Fibroblast of mammary gland (primary cell): ENCODE measurements at places on chromosomes 5 and 9.

GRCh38 chr5:9394221-9394620 lies 151.7 kb downstream of the SEMA5A start:
- DNase-seq, result no peak

DNA sequence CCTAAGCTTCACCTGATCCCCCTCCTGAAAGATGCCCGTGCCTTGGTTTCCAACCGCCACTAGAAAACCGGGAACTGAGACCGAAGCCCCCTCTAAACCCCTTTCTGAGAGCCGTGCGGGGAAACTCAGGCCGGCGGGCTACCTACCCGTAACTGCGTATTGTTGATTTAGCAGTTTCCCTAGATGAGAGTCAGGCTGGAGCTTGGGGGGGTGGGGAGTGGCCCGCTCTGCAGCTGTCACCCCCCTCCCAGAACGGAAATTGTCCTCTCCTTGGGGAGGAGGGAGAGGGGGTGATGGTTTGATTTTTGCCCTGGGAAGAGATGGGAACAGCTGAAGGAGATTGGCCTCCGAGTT lies 2.5 kb downstream of the CXXC5 start:
- no peak for DNase-seq

GRCh38 chr9:128081056-128081455 lies 13.0 kb downstream of the SLC25A25 start:
- peak; percentile 97 for DNase-seq

DNA sequence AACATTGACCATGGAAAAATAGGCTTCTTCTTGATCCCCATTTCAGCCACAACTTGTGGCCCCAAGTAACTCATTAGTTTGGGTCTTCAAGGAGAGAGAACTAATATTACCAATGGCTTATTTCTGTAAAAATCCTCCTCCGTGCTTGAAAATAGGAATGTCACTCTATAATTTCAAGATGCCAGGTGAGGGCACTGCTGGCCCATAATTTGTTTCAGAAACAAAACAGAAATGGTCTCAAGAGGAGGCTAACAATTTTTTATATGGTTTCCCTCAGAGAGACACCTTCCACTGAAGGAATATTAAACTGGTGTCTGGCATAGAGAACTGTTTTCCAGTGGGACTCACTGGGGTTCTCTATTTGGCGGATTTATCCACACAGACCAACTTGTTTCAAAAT lies 437.0 kb upstream of the TRPC7 start:
- DNase-seq, result peak; percentile 54

- no peak for DNase-seq
Observed at GRCh38 chr5:143259254-143259605, 144.3 kb downstream of the NR3C1 start.

DNA sequence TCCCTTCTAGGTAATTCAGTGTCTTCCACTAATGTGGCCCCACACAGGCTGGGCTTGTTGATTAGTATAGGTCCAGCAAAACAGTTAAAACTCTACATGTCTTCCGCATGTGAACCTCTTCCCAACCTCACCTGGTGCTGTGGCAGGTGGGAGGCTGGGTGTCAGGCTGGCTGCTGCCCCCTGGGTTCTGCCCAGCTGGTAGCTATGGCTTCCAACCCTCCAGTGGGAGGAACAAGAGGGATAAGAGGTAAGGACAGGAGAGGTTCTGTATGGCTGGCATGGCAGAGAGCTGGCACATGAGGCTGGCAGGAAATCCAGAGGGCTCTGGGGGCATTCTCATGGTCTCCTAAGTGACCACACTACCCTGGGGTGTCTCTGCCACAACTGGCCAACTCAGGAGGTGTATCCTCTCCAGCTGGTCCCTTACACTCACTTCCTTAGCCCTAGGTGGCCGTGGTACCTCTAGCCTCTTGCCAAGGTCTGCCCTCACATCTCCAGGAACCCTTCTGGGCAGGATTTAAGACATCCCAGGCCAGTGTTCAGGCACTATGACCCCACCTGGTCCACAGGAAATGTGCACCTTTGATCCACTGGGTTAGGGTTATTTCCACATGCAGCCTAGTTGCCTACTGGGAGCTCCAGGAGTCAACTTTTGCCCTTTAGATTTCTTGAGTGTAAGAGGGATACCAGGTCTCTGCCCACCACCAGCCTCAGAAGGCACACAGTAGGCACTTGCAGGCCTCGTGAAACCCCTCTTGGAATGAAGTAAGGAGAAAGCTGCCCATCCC lies 41.7 kb downstream of the AHRR start:
- no peak for DNase-seq

GRCh38 chr9:136881691-136882108 lies 4.6 kb upstream of the TRAF2 start:
- DNase-seq, result no peak

- no peak for DNase-seq
Observed at GRCh38 chr5:174337276-174338184, 292.0 kb downstream of the NSG2 start.

GRCh38 chr5:40291338-40291737 lies 388.4 kb upstream of the PTGER4 start:
- peak; percentile 45 for DNase-seq

DNA sequence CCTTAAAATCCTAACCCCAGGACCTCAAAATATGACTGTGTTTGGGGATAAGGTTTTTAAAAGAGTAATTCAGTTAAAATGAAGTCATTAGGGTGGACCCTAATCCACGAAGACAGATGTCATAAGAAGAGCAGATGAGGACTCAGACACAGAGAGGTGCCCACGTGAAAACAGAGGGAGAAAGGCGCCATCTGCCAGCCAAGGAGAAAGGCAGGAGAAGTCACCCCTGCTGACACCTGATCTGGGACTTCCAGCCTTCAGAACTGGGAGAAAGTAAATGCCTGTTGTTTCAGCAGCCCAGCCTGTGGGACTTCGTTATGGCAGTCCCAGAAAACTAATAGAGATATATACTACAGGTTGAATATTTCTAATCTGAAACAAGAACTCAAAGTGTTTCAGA lies 67.4 kb downstream of the ROR2 start:
- DNase-seq, result no peak

GRCh38 chr9:77605449-77606220 lies 42.5 kb downstream of the GNA14 start:
- DNase-seq, result no peak

DNA sequence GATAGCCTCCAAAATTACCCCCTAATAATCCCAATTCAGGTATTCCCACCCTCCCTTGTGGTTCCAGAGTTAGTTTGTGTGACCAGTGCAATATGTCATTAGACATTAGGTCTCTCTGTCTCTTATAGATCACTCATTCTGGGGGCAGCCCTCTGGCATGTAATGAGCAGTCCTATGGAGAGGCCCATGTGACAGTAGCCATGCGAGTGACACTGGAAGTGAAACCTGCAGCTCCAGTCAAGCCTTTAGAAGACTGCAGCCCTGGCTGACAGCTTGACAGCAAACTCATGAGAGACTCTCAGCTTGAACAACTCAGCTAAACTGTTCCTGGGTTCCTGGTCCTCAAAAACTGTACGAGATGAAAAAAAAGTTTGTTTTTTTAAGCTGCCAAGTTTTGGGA lies 54.0 kb upstream of the HSPB3 start:
- no peak for DNase-seq

- no peak for DNase-seq
Observed at GRCh38 chr5:53884844-53885243, 324.4 kb downstream of the NDUFS4 start.

DNA sequence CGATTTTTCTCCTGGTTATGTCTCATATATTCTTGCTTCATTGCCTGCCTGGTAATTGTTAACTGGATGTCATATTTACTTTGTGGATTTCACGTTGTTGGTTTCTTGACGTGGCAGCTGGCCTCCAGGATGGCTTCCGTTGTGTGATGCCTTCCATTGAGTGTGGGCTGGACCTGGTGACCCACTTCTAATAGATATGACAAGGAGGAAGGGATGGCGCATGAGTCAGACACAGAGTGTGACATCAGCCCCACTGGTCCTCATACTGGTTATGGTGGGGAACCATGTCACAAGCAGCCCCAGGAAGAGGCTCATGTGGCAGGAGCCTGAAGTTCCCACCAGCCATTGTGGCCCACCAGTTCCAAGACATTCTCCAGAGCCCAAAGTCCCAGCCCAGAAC lies 6.4 kb upstream of the PAEP start:
- DNase-seq, result no peak

GRCh38 chr5:98772415-98773213 lies 849 bp upstream of the RGMB start:
- no peak for DNase-seq

DNA sequence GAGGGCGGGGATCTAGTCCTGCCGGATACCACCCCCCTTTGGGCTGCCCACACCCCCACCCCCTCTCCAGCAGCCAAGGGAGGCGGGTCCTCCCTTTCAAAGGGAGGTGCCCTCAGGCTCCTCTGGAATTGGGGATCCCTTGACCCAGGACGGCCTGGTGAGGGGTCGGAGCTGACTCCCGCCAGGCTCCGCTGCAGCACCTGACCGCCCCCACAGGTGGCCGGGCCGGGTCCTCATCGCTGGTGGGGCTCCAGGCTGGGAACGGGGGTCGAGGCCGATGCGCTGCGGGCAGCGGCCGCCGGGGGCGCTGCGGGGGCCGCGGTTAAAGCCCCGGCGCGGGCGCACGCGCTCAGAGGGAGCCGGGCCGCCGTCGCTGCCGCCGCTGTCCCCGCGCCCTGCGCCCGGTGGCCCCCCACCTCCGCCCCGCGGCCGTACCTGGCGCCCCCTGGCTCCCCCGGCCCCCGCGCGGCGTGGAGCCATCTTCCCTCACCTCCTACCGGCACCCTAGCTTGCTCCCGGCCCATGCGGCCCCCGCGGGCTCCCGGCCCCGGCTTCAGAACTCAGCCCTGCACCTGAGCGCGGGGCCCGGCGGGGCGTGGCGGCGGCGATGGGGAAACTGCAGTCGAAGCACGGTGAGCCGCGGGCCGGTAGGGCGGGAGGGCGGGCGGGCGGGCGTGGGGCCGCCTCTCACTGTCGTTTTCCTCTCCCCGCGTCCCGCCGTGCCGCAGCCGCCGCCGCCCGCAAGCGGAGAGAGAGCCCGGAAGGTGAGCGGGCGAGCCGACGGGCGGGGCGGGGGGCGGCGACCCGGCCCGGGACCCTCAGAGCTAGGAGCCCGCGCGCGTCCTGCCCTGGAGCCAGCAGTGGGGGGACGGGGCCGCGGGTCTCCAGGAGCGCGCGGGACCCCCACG lies at the start of gene NKD2:
TSS of gene NKD2 (plus strand) at position 352 of the 908 bp plus-strand sequence. CDS start at position 608, 256 bp downstream.
- DNase-seq, result no peak

GRCh38 chr9:4964540-4964939 lies 20.5 kb upstream of the JAK2 start:
- DNase-seq, result peak; percentile 17

DNA sequence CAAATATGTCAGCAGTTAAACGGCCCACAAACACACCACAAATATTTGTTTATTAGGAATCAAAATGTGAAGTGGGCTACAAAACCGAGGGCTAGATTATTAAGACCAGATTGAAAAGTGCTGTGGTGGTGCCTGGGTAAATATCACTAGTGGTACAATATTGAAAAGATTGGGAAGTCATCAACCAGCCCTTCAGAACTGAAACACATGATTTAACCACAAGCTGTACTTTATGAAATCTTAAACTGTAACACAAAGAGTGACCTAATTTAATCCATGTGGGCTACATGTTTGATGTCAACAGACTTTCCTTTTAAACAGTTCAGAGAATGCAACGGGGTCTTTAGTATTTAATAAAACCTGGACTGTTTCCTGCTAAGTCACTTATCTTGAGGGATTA lies 182.3 kb downstream of the SPATA31D1 start:
- DNase-seq, result peak; percentile 66

DNA sequence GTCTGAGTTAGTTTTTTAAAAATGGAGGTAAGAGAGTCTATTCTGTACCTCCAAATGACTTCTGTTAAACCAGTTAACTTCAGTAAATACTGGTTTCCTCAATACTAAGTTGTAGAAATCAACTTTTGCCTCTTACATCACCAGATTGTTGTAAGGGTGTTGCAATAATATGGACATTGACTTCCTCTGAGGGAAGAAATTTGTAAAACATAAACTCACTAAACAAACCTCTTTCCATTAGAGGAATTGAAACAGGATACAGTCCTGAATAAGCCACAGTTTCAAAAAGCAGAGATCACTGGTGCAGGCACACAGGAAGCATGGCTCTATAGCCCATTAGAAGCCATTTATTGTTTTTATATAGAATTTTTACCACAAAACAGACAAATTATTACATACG lies 32.7 kb upstream of the SLCO6A1 start:
- peak; percentile 38 for DNase-seq

- no peak for DNase-seq
Observed at GRCh38 chr9:16063241-16063591, 510.4 kb downstream of the CCDC171 start.

DNA sequence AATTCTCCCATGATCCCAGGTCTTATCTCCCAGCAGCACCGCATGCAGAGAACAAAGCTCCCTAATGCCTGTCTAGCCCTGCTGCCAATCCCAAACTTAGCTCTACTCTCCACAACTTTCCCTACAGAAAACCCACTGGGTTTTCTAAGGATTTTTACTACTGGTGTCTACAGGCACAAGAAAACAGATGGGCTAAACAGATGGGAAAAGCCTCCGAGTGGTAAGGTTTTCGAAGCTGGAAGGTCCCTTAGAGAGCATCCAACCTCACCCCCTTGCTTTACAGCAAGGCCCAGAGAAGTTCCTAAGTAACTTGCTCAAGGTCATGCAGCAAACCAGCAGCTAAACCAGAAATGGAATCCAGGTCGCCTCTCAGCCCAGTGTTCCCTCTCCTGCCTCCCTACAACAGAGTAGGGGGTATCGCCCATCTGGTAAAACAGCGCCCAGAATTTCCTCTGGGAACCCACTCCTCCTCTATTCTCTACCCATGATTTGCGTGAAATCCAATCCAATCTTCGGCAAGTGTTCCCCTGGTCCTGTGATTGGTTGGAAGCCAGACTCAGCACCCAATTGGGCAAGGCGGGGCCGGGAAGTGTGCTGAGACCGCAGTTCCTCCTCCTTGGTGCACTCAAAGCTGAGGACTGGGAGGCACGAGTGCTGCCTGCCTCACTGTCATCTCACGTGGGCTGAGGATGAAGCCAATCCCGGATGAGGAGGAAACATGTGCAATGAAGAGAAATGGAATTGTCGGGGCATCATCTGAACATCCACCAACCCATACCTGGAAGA lies 20.8 kb downstream of the CPLX2 start:
- no peak for DNase-seq

DNA sequence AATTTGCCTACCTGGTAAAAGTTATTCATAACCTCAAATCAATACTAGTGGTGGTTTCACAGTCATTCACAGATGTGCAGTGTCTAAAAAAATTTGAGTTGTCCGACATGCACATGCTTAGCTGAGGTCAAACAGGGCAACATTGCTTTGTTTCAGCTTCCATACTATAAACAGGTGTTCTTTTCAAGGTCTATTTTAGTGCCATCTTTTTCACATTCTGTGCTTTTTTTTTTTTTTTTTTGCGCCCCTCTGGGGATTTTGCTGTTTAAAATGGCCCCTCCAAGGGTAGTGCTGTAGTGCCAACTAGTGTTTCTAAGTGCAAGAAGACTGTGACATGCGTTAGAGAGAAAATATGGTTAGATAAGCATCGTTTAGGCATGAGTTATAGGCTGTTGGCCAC lies 14.5 kb downstream of the PHAX start:
- DNase-seq, result no peak

GRCh38 chr9:16062542-16063240 lies 509.8 kb downstream of the CCDC171 start:
- DNase-seq, result peak; percentile 98

DNA sequence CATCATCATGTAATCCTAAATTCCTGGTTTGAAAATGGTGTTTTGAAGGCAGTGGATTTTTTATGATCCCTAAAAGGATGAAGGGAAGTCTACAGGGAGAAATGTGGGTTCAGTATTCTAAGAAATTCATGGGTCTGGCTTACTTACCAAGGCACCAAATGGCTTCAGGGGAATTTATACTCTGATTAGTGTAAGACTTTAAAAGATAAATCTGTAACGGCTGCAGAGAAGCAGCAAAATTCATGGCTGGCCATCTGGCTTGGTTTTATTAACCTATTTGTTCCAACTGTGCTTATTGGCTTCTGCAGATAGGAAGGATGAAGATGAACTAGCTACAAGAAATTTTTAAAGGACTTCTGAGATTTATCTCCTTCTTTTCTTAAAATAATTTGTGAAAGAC lies 222.8 kb downstream of the TENT4A start:
- no peak for DNase-seq
